ENCODE measurements at places on chromosomes 1 and 21.

- no peak for DNase-seq
Observed at GRCh38 chr21:28068455-28069358, 924.0 kb downstream of the LTN1 start.

DNA sequence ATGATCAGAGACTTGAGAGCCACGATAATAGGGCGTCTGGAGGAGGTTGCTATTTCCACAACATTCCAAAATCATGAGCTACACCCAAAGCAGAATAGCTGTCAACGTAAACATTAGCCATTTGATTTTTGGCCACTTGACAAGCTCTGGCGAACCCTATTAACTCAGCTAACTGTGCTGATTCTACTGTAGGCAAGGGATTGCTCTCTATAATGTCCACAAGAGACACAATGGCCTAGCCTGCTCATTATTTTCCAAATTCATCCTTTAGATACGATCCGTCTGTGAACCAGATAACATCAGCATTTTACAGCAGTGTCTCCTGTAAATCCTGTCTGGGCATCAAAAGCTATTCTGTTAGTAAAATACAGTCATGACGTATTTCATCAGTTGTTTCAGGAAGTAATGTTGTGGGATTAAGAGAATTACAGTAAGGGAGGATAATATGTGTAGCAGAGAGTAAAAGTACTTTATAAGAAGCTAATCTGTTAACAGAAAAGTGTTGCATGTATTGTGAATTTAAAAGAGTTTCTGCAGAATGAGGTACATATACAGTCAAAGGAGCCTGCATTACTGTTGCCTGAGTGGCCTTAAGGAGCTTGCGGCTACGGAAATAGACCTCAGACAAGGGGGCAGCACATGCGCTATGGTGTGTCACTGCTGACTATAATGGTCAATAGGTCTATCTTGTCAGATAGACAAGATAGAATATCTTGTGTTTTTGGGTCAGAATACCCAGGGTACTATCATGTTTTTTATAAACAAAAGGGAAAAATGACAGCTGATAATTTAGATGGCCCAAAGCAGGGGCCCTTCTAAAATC is 44.9 kb upstream of the TINAGL1 start:
- DNase-seq: no peak

GRCh38 chr21:24076179-24076578 is 1531.1 kb downstream of the MRPL39 start:
- DNase-seq: no peak

DNA sequence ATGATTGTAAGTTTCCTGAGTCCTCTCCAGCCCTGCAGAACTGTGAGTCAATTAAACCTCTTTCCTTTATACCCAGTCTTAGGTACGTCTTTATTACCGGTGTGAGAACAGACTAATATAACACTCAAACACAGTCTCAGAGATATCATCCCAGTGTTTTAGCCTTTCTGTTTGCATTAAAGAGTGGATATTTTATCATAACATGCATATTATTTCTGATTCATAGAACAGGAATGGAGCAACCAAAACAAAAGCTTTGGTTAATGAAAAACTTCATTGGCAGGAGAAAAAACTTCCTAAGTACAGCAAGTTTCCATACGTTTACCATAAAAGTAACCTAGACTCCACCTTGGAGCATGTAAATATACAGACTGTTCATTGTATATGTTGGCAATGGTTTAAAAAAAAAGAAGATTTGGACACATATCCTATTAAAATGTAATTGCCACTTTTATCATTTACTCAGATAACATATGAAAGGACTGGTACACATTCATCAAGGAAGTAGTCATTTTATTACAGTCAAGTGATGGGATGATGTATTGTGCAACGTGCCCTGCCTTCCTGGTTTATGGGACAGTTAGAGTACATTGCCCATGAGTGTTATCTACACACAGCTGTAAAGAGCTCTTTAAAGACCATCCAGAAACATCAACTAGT is 144.8 kb downstream of the ETS2 start:
- no peak for DNase-seq

DNA sequence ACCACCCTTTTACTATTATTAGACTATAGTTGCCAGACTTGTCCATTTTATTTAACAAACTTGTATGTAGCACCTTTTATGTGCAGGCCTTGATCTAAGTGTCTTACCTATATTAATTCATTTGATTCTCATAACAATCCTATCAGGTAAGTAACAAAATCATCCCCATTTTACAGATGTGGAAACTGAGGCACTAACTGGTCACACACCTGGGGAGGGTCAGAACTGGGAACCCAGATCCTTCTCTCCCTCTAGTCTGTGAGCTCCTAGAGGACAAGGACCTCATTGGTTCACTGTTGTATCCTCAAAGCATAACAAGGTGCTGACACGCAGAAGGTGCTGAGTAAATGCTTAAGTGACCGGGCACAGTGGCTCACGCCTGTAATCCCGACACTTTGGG is 14.9 kb downstream of the FBXO2 start:
- no peak for DNase-seq

DNA sequence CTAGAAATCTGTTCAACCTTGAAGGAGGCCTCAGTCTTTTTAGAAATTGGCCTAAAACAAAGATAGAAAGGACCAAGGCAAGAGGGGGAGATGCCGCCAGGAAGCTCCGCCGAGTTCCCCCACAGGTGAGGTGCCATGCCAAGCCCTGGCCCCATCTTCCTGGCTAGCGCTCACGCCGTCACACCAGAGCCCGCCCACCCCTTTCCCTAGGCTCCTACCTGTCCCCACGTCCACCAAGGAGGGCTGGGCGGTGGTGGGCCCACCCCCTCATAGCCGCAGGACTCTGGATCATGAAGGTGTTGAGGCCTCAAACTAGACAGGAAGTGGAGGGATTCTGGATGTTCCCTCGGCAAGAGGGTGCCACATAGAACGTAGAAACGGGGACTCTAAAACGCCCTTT is 15.5 kb upstream of the CCDC27 start:
- DNase-seq: no peak

DNA sequence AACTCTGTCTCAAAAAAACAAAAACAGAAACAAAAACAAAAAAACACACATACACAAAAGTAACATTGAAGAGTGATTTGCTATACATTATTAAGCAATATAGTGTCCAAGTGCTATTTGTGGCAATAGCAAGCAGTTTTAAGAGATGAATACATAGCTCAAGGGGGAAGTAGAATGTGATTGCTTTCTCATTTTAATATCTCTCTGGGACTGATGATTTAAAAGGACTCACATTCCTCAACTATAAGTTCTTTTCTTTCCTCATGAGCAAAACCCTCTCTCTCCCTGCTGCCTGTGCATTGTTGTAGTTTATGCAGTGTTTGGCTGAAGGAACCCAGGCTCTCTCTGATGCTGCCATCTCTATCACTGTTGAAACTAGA is 47.0 kb upstream of the CSF1 start:
- DNase-seq: no peak

DNA sequence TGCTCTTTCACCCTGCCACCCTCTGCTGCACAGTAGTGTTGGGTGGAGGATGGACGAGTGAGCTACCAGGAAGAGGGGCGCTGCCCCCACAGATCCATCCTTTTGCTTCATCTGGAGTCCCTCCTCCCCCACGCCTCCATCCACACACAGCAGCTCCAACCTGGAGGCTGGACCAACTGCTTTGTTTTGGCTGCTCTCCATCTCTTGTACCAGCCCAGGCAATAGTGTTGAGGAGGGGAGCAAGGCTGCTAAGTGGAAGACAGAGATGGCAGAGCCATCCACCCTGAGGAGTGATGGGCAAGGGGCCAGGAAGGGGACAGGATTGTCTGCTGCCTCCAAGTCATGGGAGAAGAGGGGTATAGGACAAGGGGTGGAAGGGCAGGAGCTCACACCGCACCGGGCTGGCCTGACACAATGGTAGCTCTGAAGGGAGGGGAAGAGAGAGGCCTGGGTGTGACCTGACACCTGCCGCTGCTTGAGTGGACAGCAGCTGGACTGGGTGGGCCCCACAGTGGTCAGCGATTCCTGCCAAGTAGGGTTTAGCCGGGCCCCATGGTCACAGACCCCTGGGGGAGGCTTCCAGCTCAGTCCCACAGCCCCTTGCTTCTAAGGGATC is 8.5 kb downstream of the CHRNB2 start:
- no peak for DNase-seq

- DNase-seq: no peak
Observed at GRCh38 chr1:177511036-177511435, 340.3 kb downstream of the BRINP2 start.

DNA sequence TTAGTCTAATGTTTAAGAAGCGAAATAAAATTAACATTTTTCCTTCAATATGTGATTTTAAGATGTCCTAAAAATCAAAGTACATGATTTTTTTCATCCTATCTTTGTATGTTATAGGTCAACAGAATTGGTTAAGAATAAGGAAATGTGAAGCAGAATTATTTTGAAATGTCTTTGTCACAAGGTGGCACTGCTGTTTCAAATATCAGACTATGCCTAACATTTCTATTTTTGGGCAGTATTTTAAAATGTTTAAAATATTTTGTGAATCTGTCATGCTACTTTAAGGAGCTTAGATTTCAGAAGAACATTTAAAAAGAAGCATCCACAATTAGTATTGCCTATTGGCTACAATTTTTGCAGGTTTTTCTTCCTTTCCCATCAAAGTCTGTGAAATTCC is 38.7 kb downstream of the AMY1C start:
- no peak for DNase-seq

DNA sequence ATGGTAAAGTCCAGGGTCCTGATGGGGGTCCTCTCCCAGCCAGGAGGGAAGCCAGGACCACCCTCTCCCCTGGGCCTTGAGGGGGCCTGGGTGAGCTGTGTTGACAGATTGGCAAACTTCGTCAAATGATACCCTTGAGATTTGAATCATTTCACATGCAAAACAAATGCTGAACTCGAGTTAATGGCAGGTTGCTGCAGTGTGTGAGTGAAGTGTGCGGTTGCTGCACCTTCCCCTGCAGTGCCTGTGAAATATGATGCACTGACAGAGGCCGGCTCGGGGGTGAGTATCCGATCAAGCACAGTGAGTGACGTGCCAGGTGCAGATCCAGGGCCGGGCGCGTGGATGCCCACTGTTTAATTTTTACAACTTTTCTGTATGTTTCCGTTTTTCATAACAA is 5.7 kb upstream of the KRTAP12-1 start:
- DNase-seq: no peak

GRCh38 chr1:22508329-22508728 is 55.0 kb upstream of the EPHA8 start:
- no peak for DNase-seq

DNA sequence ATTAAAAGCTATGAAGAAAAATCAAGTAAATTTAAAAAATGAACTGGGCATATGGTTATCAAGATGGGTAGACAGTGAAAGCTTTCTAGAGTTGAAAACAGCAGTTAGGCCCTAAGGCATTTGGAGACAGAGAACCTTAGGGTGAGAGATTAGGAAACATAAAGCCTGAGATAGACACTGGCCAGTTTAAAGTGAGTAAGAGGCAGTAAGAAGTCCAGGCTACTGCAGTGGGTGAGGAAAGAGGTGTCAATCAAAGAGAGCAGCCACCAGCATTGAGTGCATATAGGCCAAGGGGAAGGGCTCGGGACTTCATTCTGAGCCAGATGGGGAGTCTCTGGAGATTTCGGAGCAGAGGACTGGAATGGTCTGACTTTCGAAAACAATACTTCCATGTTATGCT is 1360.5 kb upstream of the ADGRL4 start:
- no peak for DNase-seq

DNA sequence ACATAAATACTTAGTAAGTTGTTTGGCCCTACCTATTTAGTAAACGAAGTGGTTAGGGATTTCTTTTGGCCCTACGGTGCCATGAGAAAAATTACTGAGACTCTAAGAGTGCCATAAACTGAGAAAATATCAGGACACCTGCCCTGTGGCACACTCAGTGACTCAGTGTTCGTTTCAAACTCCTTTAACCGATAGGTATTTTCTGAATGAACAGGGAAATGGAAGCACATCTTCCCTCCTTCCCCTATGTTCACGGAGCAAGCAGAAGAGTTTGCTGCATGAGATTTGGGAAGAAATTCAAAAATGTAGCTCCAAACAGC is 134.2 kb downstream of the KAZN start:
- no peak for DNase-seq

GRCh38 chr21:35314857-35315582 is 265.9 kb upstream of the RUNX1 start:
- no peak for DNase-seq

- DNase-seq: no peak
Observed at GRCh38 chr1:30914931-30915330, 6.4 kb upstream of the SDC3 start.

Measured in activated T-helper 1 cell treated with anti-CD3 and anti-CD28 coated beads, Interleukin-12 subunit alpha, Interleukin-12 subunit beta, Interleukin-2, Interleukin-4 antibody, amounts not matched to agents 30 ng/mL and 10 ng/mL and 1 ng/mL, durations not matched to agents 14 hours and 24 hours and 36 hours (primary cell).